Activated CD4-positive, alpha-beta T cell treated with anti-CD3 and anti-CD28 coated beads, Interleukin-2, amount 10 ng/mL, durations not matched to agents 7 days and 5 days (primary cell): ENCODE measurements at places on chromosomes 6 and 20. TPM values are rescaled to one million over a fixed set of nuclear protein-coding genes. Genes with fewer than 3 reads are reported as not detected.

Gene PNLDC1
- total RNA-seq = 0.17 TPM

Gene CAPN11
- 3.0 TPM for total RNA-seq

DNA sequence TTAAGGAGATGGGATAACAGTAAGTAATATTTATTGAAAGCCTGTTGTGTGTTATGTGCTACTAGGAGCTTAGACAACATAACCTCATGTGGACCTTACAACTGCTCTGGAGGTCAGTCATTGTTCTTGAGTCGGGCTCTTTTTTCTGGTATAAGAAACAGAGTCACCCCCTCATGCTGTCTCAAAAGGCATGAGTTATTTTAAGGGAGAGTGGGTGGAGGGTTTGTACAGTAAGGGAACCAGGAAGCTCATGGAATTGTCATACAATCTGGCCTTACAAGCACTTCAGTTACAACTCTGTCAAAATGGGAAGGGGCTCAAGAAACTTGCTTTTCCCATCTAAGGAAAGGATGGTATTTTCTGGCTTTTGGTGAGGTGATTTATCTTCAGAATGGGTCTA, 16.5 kb upstream of the DSE start:
- no peak for DNase-seq

DNA sequence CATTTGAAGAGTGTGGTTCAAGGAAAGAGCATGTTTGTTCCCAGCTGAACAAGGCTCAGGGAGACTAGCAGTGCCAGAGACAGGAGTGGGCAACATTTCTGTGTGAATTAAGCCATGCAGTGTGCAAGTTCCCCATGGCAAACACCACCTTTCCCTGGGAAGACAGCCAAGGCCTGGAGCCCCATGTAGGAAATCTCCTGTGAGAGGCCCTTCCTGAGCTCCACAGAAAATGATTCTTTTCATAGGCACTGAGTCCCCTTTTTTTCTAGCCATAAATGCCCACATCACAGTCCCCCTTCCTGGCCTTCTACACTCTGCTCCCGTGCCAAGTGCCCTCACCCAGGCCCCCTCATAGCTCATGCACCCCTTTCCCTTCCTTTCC, 11.8 kb upstream of the TRAM2 start:
- DNase-seq = no peak

DNA sequence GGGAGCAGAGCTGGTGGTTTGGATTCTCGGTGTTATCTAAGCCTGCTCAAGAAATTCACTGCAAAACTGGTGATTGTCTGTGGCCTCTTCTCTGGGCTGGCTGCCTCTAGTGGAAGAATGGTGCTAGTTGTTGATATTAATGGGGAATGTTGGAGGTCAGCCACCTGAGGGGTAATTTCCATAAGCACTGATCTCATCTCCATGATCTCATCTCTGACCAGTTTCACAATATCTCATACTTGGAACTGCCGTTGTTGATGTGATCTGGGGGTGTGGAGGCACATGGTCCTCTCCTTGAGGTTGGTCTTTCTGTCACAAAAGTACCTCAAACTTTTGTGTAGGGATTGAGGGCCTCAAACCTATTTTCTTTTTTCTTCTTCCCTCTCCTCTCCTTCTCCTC, 102.6 kb downstream of the CD109 start:
- DNase-seq = no peak

Gene MEP1A
- not detected for total RNA-seq

Gene TFAP2C
- total RNA-seq = not detected

Gene FBXO9
- total RNA-seq = 88.1 TPM

DNA sequence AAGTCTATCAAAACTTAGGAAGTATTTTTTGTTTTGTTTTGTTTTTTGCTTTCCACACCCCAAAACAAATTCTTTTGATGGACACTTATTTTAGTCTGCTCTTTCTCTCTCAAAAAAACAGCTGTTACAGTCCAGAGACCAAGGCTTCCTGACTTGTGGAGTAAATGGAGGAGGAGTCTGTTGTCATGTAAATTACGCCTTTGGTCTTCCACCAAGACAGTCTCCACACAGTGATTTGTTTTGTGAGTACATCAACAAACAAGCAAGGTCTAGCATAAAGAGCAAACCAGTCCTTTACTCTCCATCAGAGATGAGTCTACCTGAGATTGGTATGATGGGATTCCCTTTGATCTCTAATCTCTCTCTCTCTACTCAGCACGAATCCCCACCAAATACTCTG, 588.0 kb upstream of the ARID1B start:
- DNase-seq = no peak

Gene LBP
- not detected for total RNA-seq
